Osteocyte (in vitro differentiated cells): ENCODE measurements at places on chromosomes 5 and 9.

DNA sequence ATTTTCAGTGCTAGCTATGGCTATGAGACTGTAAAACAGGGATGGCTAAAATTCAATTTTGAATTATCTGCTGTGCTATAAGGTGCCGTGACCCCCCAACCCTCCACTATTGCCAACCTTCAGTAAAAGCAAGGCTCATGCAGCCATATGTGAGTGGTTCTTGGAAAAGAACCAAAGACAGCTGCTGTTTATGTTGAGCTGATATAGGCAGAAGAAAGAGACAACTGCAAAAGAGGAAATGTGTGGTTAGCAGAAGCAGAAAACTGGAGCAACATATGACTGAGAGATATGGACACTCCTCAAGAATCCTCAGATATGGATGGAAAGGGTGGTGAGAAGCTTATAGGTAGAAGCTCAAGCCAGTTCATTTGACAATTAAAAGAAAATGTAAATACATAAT is 200.3 kb downstream of the TLE1 start:
- DNase-seq = no peak

GRCh38 chr5:150103678-150104549 is 17.6 kb upstream of the CSF1R start:
- no peak for DNase-seq

DNA sequence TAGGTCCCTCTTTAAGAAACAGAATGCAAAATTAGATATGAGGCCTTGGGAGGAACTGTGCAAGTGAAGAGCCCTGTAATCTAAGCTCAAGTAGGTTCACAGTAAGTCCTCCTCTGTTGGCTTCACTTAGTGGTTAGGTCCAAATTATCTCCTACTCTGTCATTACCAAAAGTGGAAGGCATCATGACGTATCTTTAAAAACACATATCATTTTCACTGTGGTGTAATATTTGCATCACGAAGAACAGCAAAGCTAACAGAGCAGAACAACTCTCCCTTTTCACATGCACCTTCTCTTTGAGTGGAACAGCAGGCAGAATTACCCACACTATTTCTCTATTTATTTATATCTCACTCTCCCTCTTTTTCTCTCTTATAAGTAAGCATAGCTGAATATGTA is 240.5 kb upstream of the CCNH start:
- DNase-seq = no peak

- DNase-seq = no peak
Measured at GRCh38 chr5:146082798-146083197, 22.6 kb downstream of the PLAC8L1 start.

- no peak for DNase-seq
Measured at GRCh38 chr9:96725576-96725975, 52.3 kb downstream of the ZNF510 start.

GRCh38 chr9:105444130-105444529 is 3.7 kb upstream of the FSD1L start:
- no peak for DNase-seq

GRCh38 chr5:121396716-121397115 is 455.0 kb upstream of the FTMT start:
- DNase-seq = no peak

DNA sequence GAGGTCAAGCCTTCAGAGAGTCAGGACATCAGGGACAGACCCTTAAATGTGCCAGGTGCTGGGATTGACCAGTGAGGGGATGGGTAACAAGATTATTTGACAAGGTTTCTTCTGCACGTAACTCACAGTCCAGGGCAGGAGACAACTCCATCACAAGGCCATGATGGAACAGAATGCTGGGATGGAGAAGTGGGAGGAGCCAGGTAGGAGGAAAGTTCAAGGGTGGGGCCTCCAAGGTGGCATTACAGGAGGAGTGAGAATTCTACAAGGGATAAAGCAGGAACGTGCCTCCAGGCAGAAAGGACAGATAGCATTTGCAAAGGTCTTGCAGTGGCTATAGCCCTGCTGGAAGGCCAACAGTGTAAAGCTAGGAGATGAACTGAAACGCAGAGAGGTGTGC is 102.2 kb downstream of the FGF18 start:
- DNase-seq = no peak

GRCh38 chr5:150497274-150497988 is 10.5 kb upstream of the NDST1 start:
- peak; percentile 89 for DNase-seq

- DNase-seq = no peak
Measured at GRCh38 chr5:66810848-66811261, 214.7 kb downstream of the MAST4 start.

- no peak for DNase-seq
Measured at GRCh38 chr5:125484272-125484741, 737.9 kb upstream of the ZNF608 start.

DNA sequence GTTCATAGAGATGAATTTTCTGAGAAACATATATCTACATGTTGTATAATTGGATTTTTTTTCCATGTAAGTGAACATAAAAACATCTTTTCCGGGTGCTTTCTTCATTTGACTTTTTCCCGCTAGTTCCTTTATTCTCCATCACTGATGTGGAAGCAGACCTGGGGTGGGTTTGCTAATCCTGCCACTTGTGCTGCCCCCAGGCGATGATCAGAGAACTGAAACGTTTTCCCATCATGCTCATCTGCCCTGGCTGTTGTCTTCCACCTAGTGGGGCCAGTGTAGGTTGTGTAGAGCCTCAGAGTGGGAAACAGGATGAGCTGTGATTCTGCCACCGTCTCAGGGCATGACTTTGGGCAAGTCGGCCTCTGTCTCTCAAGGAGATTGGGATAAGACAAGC is 34.2 kb upstream of the TGFBR1 start:
- DNase-seq = no peak

DNA sequence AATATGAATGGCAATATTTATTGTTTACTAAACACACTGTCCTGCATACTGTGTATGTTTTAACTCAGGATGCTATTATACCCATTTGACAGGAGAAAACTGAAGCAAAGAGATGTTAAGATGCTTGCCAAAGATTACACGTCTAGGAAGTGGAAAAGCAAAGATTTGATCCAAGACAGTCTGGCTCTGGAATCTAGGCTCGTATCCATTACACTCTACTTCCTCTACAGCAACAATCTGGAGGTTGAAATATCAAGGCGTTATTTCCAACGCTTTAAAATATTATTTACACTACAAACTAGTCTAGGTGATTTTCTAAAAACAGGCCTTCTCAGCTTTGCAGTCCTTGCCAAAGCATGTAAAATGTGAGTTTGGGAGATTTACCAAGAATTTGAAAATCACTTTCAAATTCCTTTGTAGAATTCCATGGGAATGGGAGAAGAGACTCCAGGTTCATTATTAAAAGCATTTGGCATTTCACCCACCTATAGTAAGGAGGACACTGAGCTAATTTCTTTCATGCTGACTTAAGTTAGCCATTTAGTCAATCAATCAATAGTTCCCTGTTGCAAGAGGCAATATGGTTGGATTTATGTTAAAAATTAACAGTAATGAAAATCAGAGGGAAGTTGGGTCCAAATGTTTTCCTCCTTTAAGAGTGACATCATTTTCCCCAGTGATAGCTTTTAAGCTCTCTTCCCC is 356.3 kb upstream of the SMARCA2 start:
- no peak for DNase-seq

- DNase-seq = no peak
Measured at GRCh38 chr9:110764006-110764405, 95.4 kb downstream of the MUSK start.

DNA sequence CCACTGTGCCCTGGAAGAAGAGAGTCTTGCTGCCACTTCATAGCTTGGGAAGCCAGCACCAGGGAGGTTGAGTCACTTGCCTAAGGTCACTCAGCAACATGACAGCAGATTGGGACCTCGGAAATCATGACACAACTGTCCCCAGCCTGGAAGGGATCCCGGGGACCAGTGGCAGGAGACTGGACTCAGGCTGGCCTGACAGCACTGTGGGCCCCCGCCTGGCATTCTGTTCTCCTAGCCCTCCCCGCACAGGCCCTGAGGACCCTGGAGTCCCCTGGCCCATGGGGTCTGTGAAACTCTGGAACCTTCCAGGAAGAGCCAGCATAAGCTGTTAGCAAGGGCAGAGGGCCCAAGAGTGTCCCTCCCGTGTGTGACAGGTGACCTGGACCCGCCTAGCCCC is 64.9 kb downstream of the COL5A1 start:
- no peak for DNase-seq

GRCh38 chr5:93829346-93829745 is 87.9 kb upstream of the POU5F2 start:
- DNase-seq = no peak

- peak; percentile 89 for DNase-seq
Measured at GRCh38 chr9:19229595-19230354, 718 bp upstream of the DENND4C start.

GRCh38 chr5:173800340-173800739 is 87.8 kb upstream of the CPEB4 start:
- no peak for DNase-seq

DNA sequence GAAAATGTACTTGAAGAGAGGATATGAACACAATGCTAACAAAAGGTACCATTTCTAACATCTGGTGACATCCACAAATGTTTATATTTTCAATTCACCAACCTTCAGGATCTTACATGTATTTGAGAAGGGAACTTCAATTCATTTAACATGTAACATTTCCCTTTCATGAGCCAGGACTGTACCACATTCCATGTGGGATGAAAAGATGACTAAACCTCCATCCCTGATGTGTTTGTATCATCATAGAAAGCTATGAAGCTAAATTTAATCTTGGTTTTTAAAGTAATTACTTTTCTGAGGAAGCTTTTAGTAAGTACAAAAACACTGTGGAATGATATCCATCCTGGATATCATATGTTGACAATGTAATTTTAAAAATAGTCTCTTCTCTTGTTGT is 78.2 kb upstream of the GNA14 start:
- no peak for DNase-seq

DNA sequence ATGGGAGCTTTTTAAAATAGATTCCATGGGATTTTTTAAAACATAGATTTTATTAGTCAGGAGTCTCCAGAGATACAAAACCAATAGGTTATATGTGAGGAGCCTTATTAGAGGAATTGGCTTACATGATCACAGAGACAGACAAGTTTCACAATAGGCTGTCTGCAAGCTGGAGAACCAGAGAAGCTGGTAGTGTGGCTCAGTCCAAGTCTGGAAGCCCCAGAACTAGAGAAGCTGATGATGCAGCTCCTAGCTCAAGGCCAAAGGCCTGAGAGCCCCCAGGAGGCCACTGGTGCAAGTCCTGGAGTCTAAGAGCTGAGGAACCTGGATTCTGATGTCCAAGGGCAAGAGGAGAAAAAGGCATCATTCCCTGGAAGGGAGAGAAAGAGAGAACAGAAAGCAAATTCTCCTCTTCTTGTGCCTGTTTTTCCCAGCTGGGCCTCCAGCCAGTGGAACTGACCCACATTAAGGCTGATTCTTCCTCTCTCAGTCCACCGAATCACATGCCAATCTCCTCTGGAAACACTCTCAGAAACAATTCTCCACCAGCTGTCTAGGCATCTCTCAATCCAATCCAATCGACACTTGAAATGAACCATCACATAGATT is 59.3 kb downstream of the AHRR start:
- DNase-seq = no peak

GRCh38 chr5:160376416-160376815 is 6.0 kb upstream of the C1QTNF2 start:
- DNase-seq = no peak

GRCh38 chr9:122386311-122386872 is 15.6 kb downstream of the PTGS1 start:
- DNase-seq = peak; percentile 67

DNA sequence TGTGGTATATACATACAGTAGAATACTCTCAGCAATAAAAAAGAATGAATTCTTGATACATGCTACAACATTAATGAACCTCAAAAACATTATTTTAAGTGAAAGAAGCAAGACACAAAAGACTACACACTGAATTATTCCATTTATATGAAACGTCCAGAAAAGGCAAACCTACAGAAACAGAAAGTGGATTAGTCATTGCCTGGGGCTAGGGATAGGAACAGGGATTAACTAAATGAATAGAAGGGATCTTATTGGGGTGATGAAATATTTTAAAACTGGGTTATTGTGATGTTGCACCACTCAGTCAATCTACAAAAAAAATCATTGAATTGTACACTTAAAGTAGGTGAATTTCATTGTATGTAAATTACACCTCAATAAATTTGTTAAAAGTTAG is 326.7 kb downstream of the PIK3R1 start:
- DNase-seq = no peak

DNA sequence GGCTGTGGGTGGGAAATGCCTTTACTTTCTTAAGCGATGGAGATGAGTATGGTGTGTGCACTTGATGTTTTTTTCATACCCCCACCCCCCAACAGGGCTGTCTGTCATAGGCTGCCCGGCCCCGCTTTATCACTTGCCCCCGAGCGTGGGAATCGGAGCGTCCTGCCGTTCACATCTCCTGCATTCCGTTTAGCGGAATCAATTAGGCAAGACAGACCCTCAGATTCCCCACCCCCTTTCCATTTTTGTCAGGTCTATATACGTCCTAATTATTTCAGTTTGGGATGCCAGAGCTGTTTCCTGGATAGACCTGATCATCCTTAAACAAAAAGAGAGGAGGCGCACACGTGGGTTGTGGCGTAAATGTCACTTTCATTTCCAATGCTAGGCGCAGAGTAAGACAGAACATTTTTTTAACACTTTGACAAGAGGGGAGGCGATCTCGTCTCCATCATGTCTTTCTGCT is 217.2 kb downstream of the MEF2C start:
- DNase-seq = no peak

- DNase-seq = no peak
Measured at GRCh38 chr5:107779437-107779836, 108.7 kb upstream of the EFNA5 start.

DNA sequence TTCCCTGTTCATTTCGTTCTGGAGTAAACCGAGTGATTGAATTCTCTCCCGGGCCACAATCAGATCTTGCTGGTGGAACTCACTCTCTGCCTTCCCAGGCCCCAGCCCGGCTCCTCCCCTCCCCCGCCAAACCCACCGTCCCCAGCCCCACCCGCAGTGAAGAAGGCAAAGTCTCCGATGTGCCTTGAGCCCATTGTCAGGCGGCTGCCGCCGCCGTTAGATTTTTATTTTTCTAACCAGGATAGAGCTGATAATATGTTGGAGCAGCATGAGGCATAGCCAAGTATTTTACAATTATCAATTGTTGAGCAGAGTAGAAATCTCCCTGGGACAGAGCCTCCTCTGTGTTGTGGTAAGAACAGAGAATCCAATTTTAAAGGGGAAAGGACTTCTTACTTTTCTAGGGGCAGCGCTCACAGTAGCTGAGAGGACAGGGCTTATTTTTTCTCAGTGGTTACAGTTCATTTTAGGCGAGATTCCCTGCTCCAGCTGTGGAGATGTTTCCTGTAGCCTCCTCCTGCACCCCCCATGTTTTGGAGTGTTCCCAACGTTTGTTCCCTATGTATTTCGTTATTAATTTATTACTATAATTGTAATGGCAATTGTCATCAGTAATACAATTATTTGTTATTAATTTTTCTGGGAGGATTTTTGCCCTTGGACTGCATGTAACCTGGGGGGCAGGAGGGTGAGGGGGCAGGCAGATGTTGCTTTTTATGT is 1.3 kb downstream of the PSAT1 start:
- no peak for DNase-seq

GRCh38 chr5:149242339-149242738 is 29.3 kb upstream of the AFAP1L1 start:
- DNase-seq = no peak
